Forelimb muscle (tissue), 1 donor: ENCODE measurements at places on chromosomes 3 and 15.

DNA sequence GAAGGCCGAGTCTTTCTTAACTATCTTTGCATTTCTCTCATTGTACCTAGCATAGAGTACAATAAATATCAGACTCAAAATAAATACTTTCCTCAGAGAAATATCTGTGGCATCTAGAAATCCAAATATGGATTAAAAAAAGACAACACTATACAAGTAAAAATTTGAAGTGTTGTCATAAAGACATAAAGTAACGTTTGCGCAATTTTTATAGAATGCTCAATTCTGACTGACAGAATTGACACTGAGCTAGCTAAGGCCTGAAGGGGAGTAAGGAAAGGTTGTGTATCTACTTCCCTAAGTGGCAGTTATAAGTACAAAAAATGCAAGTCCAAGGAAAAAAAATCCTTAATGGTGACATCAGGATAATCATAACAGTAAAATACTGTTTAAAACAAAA lies 1.1 kb downstream of the SEC11A start:
- no peak for DNase-seq

GRCh38 chr3:107461721-107462120 lies 61.0 kb upstream of the BBX start:
- DNase-seq: no peak

DNA sequence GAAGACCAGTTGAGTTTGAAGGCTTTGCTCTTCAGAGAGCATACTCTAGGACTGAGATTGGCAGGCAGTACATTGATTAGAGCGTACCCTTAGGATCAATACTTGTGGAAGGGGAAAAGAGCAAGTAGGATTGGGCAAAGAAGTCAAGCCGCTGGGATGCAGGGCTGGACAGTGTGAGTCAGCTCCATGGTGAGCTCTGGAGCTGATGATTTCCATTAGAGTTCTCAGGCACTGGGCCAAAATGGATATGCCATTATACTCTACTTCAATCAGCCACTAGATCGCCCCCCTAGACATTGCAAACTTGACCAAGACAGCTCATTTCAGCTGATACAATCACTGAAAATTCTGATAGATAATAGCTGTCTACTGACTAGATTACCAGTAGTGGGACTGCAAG lies 432.7 kb upstream of the ALCAM start:
- no peak for DNase-seq

DNA sequence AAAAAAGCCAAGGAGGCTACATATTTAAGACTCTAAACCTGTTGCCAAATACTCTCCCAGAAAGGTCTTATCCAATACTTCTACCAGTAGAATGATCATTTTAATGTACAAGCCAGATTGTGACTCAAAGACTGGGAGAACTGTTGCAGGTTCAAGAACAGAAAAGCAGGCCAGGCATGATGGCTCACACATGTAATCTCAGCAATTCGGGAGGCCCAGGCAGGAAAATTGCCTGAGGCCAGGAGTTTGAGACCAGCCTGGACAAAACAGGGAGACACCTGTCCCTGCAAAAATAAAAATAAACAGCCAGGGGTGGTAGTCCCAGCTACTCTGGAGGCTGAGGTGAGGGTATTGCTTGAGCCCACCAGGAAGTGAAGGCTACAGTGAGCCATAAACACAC lies 17.8 kb upstream of the THUMPD3 start:
- DNase-seq: no peak

DNA sequence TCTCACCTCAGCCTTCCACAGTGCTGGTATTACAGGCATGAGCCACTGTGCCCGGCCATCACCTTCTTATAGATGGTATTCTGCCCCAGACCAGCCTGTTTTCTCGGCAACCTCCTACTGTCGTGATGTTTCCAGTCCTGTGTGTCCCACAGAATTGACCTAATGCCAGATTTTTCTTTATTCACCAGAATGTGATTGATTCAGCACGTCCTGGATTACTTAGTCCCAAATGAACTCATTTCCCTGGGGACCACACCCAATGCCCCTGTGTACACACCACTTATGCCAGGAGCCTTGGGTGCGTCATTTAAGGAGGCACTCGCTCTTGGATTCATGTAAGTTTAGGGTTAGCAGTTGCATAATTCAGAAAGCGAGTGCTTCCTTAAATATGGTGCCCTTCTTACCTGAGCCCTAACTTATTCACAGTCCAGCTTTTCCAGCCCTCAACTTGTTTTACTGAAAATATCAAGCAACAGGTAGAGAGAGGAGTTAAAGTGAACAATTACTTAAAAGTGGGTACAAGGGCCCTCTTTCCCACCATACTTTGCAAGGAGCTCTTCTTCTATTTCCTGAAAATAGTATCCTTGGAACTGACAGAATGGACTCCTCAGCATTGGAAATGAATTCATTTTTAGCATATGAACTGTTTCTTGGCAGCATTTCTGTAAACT lies 64.6 kb upstream of the UBE2E1 start:
- DNase-seq: no peak

DNA sequence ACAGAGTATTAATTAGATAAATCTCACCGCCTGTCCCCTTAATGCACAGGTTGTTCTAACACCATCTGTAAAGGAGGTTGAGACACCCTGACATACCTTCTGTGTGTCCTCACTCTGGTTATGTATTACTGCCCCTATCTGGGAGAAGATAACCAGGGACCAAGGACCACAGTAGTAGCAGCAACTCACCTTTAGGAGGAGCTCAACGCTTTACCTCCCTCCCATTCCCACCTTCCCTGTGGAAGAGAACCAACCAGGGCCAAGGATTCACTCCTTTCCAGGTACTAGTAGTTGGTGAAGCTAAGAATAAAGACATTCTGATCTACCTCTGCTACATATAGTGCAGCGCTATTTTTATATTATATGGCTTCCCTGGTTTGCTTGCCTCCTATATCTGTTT lies 232.6 kb downstream of the MEX3B start:
- no peak for DNase-seq

GRCh38 chr3:52084954-52085680 lies 28.7 kb upstream of the DUSP7 start:
- DNase-seq: no peak

DNA sequence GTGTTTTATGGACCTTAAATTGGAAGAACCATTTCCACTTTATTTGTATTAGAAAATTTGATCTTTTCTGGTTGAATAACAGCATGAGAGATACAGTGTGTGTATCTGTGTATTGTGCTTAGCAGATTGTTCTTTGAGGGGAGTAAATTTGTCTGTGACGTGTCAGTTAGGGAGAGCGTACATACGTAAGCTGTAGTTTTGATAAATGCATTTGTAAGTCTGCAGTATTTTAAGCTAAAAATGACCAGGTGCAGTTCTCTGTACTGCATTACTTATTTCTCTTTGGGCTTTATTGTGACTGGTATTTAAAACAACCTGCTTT lies 264.8 kb downstream of the ROBO2 start:
- no peak for DNase-seq

GRCh38 chr15:75065467-75065850 lies 42.1 kb downstream of the PPCDC start:
- no peak for DNase-seq

- no peak for DNase-seq
These were observed 33.8 kb upstream of the RAB11A start for GRCh38 chr15:65835447-65835846.

GRCh38 chr3:10192953-10193691 lies 28.4 kb downstream of the IRAK2 start:
- DNase-seq: no peak

- no peak for DNase-seq
These were observed 680 bp downstream of the IFT122 start for GRCh38 chr3:129440618-129441190.

- no peak for DNase-seq
These were observed 6.4 kb downstream of the SUCNR1 start for GRCh38 chr3:151879679-151880415.

GRCh38 chr3:76897076-76897475 lies 142.8 kb upstream of the ROBO2 start:
- no peak for DNase-seq
